ENCODE measurements at places on chromosomes 5 and 9.

DNA sequence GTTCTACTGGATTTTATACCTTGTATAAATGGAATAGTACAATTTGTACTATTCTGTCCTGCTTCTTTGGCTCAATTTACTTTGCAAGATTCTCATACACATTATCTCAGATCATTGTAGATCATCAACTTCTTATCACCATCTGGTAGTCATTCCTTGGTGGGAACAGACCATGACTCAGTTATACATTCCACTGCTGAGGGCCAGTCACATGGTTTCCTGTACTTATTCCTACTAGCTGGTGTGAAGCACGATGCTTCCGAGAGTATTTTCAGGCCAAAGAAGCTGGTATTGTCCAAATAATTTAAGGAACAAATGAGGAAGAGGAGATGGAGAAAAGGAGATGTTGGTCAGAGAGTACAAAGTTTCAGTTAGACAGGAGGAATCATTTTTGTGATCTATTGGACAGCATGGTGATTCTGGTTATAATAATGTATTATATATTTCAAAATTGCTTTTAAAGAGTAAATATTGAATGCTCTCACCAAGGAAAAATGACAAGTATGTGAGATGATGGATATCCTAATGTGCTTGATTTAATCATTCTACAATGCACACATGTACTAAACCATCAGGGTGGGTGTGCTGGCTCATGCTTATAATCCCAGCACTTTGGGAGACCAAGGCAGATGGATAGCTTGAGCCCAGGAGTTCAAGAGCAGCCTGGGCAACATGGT lies 124.1 kb downstream of the SYK start:
- DNase-seq, result no peak

DNA sequence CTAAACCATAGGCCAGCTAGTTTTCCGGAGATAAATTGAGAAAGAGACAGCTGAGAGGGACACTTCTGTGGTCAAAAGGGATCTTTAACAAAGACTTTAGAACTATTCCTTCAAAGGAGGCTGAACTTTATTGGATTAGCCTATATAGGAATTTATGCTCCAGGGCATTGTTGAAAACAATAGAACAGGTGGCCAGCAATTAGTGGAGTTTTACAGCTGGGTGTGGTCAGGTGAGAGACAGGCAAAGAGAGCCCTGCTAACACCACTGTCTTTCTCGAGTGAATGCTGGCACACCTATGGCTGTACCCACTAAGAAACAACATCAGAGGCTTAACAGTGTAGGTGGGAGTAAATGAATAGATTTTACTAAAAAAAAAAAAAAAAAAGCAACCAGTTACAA lies 16.7 kb upstream of the TLR4 start:
- DNase-seq, result no peak

- DNase-seq, result peak; percentile 70
These were observed 1.1 kb upstream of the TENT4A start for GRCh38 chr5:6712142-6712576.

DNA sequence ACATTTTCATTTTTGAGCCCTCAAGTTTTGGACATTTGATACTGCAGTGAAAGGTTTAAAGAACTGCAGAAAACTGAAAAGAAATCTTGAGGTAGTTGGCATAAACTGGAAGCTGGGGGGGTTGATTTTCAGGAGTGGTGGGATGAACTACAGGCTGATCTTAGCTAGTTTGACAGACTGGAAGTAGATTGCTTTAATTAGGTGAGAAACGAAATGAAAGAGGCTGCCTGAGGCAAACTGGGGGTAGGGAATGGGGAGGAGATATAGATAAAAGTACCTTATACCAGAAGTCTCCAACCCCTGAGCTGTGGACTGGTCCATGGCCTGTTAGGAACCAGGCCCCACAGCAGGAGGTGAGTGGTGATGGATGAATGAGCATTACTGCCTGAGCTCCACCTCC lies 101.4 kb upstream of the SPEF2 start:
- DNase-seq, result no peak

DNA sequence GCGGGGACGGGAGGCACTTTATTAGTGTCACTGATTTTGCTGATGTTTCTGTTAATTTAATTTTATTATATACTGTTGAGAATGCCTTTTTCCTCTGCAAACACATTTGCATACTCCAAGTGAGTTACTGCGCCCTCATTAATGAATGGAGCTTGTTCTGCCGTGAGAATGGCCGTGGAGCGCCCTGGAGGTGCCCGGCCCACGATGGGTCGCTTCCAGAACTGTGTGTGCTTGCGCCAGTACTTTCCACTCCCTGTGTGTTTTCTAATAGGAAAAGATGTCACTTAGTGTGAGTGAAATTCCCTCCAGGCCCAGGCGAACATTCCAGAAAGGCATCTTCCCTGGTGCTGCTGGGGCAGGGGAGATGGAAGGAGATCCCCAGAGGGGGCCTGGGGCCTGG lies 30.1 kb downstream of the NDUFS6 start:
- DNase-seq, result no peak

- DNase-seq, result no peak
These were observed 3.3 kb downstream of the MEF2C start for GRCh38 chr5:88879724-88880123.

GRCh38 chr5:121630402-121630801 lies 221.3 kb upstream of the FTMT start:
- DNase-seq, result no peak

DNA sequence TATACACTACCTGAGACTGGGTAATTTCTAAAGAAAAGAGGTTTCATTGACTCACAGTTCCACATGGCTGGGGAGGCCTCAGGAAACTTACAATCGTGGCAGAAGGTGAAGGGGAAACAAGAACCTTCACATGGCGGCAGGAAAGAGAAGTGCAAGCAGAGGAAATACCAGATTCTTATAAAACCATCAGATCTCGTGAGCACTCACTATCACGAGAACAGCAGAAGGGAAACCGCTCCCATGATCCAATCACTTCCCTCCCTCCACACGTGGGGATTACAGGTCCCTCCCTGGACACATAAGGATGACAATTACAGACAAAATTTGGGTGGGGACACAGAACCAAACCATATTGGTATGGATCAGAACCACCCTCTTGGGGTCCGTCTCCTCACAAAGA lies 44.2 kb upstream of the SPIN1 start:
- DNase-seq, result no peak

DNA sequence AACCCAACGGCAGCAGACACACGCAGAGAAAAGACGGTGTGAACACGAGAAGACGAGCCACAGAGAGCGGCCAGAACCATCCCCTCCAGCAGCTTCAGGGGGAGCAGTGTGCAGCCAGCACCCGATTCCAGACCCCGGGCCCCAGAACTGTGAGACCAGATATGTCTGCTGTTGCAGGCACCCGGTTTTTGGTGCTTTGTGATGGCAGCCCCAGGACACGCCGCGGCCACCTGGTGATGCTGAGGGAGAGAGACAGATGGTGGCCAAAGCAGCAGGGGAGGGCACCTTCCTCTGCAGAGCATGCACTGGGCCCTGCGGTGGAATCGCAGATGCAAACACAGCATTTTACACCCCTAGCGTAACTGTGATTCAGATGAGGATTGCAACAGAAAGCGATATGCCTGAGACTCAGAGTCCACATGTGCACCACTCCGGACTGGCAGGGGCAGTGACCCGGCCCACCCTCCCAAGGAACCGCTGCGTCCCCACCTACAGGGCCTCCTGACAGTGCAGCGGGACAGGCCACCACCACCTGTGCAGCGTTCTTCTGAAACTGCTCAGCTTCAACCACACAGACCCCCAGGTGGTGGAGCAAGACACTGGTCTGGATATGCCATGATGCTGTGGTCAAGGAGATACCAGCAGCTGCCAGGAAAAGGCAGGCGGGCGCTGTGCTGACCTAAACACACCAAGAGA lies 24.0 kb downstream of the ZDHHC11B start:
- DNase-seq, result peak; percentile 41

- no peak for DNase-seq
These were observed 131.9 kb downstream of the CWC27 start for GRCh38 chr5:64900618-64901017.

- no peak for DNase-seq
These were observed 6.9 kb upstream of the OTP start for GRCh38 chr5:77645158-77645994.

GRCh38 chr9:124315882-124316281 lies 58.1 kb downstream of the NEK6 start:
- no peak for DNase-seq

- peak; percentile 41 for DNase-seq
These were observed 42.5 kb downstream of the KCNIP1 start for GRCh38 chr5:170546282-170546681.

- DNase-seq, result no peak
These were observed 460.0 kb downstream of the PSAT1 start for GRCh38 chr9:78756813-78757510.

- peak; percentile 72 for DNase-seq
These were observed 1.2 kb downstream of the LHFPL2 start for GRCh38 chr5:78647351-78647818.

DNA sequence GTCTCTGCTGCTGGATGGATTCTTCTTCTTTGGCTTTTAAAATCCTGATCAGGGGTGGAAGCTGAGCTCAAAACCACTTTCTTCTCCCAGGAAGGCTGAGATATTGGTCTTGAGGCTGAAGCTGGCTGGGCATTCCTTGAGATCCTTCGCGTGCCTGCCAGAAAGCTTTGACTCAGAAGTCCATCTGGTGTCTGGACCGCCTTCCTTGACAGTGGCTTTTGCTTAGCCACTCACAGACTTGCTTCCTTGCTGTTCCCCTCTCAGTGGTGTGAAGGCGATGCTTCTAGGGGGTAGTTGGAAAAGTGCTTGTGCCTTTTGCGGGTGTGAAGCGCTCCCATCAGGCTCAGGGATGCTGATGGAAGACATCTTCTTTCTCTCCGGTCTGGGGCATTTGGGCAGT lies 45.9 kb downstream of the RGS3 start:
- no peak for DNase-seq

GRCh38 chr5:135015942-135016341 lies 18.1 kb downstream of the PITX1 start:
- DNase-seq, result peak; percentile 19

GRCh38 chr5:151239237-151239861 lies 13.6 kb upstream of the GM2A start:
- DNase-seq, result peak; percentile 88

- no peak for DNase-seq
These were observed 154.1 kb downstream of the NTRK2 start for GRCh38 chr9:84823421-84824271.

- no peak for DNase-seq
These were observed 80.7 kb downstream of the PRRT1B start for GRCh38 chr9:131625790-131626670.

GRCh38 chr5:143233031-143233430 lies 170.5 kb downstream of the NR3C1 start:
- DNase-seq, result no peak

DNA sequence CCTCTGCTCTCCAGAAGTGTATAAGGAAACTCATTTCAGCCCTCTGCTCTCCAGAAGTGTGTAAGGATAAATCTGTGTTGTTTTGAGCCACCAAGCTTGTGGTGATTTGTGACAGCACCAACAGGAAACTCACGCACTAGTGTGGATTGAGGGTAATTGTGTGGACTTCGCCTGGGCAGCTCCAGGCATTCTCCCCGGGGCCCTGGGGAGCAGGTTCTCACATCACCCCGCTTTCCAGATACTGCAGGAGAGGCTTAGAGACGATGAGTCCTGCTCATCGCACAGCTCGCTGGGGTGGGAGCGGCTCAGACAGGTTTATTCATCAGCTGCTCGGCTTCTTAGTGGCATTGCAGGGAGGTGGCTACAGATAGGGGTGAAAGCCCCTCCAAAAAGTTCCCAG lies 38.4 kb upstream of the RNF130 start:
- DNase-seq, result no peak

DNA sequence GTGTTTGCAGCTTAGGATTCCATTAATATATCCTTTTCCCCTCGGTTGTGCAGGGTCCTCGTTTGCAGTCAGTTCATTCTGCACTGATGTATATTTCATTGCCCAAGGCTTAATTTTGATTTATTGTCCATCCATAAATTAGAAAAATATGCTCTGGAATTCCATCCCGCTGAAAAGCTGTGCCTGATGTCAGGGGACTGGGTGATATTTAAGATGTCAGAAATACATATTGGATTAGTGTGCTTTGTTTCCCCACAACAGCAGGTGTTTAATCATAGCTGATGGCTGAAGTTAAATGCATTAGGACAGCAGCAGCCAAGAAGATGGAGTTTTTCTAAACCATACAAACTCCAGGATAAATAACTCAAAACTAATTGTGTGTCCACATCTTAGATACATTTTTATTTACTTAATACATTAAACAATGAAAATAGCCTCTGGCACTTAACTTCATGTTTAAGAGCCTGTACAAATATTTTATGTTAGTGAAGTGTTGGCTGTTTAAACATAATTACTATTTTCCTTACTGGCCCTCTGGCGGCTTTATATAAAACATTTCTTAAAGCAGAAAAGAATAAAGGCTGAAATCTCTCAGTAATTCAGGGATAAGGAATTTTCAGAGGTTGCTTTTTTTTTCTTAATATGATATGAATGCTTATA lies 170.4 kb upstream of the TBCA start:
- no peak for DNase-seq

GRCh38 chr9:123329329-123329955 lies 26.6 kb upstream of the CRB2 start:
- no peak for DNase-seq

- peak; percentile 72 for DNase-seq
These were observed 5.1 kb downstream of the RGS14 start for GRCh38 chr5:177362610-177363507.

- DNase-seq, result no peak
These were observed 146.2 kb upstream of the PLCXD3 start for GRCh38 chr5:41656597-41656996.

DNA sequence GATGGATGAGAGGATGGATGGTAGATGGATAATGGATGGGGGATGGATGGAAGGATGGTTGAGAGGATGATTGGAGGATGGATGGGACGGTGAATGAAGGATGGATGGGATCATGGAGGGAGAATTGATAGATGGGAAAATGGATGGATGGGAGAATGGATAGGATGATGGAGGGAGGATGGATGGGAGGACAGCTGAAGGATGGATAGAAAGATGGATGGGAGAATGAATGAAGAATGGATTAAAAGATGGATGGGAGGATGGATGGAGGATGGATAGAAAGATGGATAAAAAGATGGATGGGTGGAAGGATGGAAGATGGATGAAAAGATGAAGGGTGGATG lies 218.3 kb upstream of the IER5L start:
- DNase-seq, result peak; percentile 5

DNA sequence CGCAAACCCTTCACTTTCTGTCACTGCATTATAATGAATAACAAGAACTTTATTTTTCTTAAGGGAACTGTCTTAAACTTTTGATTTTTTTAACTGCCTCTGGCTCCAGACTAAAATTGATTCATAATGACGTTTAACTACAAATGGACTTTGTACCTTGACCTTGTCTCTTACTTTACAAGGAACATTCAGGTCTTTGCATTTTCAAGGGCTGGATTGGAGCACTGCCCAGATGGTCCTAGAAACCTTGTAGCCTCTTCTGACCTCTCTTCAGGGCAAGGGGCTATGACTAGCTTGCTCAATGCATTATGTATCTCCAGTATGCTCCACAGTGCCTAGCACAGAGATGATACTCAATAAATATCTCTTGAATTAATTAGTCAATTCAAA lies 612.6 kb upstream of the CLINT1 start:
- no peak for DNase-seq

- DNase-seq, result no peak
These were observed 81.7 kb downstream of the ADAMTS19 start for GRCh38 chr5:129541648-129542251.

GRCh38 chr5:150163035-150163434 lies 3.5 kb upstream of the CDX1 start:
- no peak for DNase-seq

GRCh38 chr9:113660196-113660595 lies 196.7 kb downstream of the RGS3 start:
- DNase-seq, result peak; percentile 17
